Stimulated activated CD8-positive, alpha-beta memory T cell treated with anti-CD3 and anti-CD28 coated beads, Interleukin-15, amount 100 ng/mL, for 24 hours (primary cell): ENCODE measurements at places on chromosomes 6 and 20.

DNA sequence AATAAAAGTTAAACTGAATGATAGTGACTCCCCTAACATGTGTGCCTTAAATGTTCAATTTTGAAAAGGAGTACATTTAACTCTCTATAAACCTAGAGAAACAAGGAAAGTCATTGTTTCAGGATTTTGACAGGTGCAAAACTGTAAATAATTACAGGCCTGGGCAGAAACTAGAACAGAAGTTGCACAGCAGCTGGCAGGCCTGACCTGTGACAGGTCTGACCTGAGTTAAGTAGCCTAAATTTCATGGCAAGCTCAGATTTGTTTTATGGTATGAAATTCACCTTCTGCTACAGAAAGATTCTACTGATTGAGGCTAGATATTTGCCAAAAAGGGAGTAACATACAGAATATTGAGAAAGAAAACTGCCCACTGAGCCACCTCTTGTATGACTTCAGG is 166.1 kb downstream of the CDKAL1 start:
- no peak for DNase-seq

DNA sequence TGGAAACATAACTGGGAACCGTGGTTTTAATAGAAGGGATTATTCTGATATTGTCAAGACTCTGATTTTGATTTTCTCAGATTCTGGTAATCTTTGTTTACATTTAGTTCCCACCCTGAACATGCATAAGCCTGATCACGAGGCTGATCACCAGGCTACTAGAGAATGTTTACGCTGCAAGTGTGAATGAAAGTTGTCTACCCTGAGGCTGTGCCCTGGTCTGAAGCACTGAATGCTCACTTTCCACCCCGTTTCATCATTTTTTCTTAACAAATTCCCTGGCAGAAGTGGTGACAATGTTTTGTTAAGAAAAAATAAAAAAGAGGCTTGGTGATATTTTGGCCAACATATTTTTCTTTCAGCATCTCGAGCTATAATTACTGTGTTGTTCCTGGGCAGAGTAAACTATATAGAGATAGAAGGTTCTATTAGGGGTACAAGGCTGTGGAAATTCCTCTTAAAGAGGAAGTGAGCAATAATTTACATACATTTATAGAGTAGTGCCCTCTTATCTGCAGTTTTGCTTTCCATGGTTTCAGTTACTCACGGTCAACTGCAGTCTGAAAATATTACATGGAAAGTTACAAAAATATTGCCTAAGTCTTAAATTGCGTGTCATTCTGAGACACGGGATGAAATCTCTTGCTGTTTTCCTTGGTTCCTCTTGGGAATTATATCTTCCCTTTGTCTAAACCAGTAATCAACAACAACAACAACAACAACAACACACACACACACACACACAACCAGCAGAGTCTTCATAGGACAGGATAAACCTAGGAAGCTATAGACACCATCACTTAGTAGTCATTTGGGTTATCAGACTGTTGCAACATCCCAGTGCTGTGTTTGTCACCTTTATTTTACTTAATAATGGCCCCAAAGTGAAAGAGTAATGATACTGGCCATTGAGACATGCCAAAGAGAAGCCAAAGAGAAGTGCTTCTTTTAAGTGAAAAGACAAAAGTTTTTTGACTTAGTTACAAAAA is 566.6 kb upstream of the CITED2 start:
- DNase-seq = no peak

GRCh38 chr20:36097337-36098151 is 57.0 kb upstream of the EPB41L1 start:
- DNase-seq = no peak

GRCh38 chr20:32823737-32824588 is 4.2 kb downstream of the MAPRE1 start:
- no peak for DNase-seq

DNA sequence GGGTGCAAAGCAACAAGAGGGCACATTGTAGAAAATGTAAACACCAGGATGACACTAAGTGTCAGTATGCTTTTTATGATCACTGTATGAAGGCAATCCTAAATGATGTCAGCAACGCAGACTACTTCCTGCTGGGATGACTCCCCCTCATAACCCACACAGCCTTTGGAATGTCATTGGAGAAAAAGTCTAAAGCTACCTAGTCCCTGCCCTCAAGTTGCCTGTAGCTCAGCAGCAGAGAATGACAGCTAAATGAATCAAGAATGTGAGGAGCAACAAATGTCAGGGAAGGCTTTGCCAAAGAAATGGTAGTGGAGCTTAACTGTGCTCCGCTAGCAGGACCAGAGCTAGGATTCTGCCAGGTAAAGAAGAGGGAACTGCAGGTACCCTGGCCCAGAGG is 555.6 kb downstream of the CD83 start:
- DNase-seq = no peak
